Caco-2 (cell line): ENCODE measurements at places on chromosomes 6 and 20. TPM values are rescaled to one million over a fixed set of nuclear protein-coding genes. Genes with fewer than 3 reads are reported as not detected.

DNA sequence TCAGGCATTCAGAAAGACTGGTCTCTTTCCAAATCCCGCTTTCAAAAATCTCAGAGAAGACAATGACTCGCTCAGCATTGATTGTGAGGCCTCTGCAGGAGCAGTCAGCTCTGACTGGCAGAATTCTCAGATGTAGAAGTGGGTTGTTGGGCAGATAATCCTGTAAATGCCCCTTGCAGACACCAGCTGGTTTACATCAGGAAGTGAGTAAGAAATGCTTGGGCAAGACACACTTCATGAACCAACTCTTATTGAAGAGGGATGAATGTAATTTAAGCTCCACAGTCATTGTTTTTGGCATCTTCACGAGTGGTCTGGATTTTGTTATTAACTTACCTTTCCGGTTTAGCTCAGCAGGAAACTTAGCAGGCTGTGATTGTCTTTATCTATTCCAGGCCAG, 166.6 kb downstream of the PLCB4 start:
- no peak for DNase-seq

DNA sequence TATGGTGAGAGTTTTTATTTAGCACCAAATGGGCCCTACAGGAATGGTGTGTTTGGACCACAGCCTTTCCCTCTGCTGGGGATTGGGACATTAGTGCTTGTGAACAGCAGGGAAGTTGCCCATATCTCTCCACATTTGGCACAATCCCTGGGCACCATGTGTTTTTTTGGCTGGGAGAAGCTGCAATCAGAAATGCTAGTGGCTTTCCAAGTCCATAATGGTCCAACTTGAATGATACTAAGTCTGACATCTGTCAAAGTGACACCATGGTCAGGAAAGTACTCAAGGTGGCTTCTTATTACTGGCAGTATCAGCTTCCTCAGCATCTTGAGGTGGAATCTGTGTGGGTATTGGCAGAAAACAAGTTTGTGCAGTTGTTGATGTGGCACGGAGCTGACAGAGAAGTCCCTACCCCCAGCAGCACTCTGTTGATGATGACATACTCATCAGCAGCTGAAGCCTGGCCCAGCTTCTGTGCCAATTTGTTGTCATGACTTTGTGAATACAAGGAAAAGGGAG, 53.0 kb downstream of the SASH1 start:
- no peak for DNase-seq

MICA gene
- total RNA-seq = 12.6 and 13.1 TPM in 2 replicates

- no peak for DNase-seq
Measured at GRCh38 chr20:38152175-38152620, 12.9 kb downstream of the TGM2 start.
